Substantia nigra (tissue), 51 donors: ENCODE measurements at places on chromosomes 3 and 15.

DNA sequence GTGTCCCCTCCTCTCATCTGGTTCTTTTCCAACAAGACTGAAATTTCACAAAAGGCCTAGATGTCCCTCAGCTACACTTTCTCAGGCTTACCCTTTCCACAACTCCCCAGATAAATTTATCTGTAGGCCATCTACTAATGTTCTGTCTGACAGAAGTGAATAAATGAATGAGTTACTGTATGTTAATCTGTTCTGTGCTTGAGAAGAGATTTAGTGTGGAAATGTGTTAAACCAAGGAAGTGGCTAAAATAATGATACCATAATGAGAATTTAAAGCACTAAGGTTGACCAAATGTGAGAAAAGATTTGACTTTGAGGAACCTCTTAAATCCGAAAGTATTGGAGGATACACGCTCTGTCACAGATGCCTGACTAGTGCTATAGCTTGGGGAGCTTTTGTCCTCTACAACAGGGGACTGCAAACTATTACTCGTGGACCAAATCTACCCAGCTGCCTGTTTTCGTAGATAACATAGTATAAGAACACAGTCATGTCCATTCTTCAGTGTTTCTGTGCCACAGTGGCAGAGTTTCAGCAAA is 74.8 kb upstream of the P2RY1 start:
- DNase-seq: no peak

GRCh38 chr15:90174140-90174875 is 26.8 kb upstream of the SEMA4B start:
- DNase-seq: peak; percentile 83

GRCh38 chr15:39114690-39115378 is 466.0 kb upstream of the THBS1 start:
- DNase-seq: no peak

DNA sequence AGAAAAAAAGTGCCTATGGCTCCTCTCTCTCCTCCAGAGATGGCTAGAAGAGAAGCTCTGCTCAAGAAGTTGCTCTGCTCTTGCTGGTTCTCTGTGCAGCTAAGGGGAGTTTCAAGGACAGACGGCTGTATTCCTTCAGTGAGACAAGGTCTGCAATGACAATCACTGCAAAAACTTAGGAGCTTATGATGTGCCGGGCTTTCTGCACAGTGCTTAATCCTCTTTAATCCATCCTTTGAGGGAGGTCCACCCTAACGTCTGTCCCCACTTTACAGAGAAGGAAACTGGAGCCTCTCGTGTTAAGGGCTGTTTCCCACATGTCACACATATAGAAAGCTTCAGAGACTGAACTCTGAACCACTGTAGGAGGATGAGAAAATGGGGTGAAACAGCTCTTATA is 260.6 kb downstream of the MEX3B start:
- no peak for DNase-seq

- DNase-seq: no peak
These were observed 26.0 kb downstream of the IGF1R start for GRCh38 chr15:98674336-98674735.

- DNase-seq: no peak
These were observed 150.9 kb downstream of the ITPR1 start for GRCh38 chr3:4643904-4644547.

- DNase-seq: no peak
These were observed 35.0 kb downstream of the SATB1 start for GRCh38 chr3:18390024-18390660.

DNA sequence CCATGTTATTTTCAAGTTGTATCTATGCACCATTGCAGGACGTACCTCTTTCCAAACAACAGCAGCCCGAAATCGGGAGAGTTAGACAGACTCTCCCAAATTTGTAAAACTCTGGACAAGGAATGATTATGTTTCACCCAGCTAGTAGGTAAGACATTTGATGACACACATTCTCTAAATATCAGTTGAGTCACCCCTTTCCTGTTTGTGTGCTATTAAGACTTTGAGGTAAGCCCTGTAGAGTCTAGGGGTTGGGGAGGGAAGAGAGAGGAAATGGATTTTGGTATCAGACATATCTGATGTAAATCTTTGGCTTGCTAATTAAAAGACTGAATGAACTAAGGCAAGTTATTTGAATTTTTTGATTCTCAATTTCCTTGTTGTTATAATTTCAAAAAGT is 999.0 kb downstream of the TUSC7 start:
- DNase-seq: no peak

GRCh38 chr3:116863822-116864589 is 154.4 kb downstream of the TUSC7 start:
- DNase-seq: no peak

DNA sequence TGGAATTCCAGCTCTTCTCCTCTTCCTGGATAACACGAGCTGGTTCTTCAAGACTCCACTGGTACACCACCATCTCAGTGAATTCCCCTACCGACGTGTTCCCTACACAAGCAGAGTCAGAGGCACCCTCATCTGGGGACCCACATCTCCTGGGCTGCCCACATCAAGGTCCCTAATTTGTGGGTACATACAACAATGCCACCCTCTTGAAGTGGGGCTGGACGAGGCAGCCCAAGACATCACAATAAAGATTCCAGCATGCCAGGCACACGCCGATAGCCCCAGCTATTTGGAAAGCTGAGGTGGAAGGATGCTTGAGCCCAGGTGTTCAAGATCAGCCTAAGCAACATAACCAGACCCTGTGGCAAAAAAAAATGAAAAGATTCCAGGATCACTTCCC is 221.2 kb upstream of the LINGO1 start:
- no peak for DNase-seq

DNA sequence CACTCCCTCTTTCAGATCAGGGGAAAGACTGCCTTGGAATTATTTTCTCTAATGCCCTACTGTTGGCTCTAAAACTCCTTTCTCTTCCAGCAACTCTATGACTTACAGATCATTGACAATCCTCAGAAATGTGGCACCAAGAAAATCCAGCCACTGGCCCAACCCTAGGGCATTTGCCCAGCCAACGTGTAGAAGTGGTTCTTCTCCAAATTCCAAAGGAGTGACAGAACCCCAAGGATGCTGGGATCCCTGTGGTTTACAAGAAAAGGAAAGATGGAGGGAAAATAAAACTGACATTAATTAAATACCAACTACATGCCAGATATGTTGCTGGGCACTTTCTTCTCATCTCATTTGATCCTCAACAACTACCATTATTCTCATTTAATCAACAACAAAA is 216.0 kb downstream of the NTRK3 start:
- DNase-seq: no peak

DNA sequence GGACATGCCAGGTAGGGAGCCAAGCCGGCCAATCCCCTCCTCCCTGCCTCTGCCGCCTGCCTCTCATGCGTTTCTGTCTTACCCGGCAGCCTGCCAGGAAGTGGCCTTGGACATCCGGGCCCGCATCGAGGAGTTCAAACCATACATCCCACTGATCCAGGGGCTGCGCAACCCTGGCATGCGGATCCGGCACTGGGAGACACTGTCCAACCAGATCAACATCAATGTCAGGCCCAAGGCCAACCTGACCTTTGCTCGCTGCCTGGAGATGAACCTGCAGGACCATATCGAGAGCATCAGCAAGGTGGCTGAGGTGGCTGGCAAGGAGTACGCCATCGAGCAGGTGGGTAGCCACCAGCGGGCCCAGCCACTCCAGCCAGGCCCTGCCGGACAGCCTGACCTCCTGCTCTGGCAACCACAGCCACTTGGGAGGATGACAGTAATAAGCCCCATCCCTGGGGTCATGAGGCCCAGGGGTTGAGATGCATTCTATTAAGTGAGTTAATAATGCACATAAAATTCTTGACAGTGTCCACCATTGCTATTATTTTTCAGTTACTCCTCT is 37.3 kb downstream of the DNAH1 start:
- no peak for DNase-seq

- DNase-seq: no peak
These were observed 22.6 kb downstream of the STARD5 start for GRCh38 chr15:81301385-81301784.

DNA sequence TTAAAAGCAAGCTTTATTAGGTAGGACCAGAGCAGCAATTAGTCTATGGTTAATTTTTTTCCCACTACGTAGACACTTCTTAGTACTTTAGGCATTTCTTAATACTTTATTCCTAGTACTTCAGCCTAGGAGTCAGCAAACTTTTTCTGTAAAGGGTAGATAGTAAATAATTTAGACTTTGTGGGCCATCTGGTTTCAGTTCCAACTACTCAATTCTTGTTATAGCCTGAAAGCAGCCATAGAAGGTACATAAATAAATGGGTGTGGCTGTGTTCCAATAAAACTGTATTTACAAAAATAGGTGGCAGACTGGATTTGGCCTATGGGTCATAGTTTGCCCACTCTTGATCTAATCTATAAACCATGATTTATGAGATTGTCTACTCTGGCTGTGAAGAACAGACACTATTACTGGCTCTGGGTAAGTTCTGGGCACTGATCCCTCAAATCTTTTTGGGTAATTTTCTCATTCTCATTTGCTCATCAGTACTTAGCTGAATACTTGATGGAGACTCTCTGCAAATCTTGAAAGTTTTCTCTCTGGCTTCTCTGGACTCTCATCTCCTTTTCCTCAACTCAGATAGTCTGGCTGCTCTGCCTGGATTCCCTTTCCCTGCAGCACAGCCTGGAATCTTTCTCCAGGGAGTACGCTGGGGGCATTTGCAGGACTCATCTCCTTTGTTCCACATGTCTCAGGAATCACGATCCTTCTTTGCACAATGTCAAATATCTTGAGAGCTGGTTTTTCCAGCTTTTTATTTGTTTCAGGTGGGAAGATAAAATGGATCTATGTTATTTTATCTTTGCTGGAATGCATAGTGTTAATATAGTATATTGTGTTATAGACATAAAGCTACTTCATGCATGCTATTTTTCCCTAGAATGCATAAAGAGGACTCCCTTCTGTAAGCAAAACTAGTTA is 524.8 kb upstream of the TBL1XR1 start:
- no peak for DNase-seq

DNA sequence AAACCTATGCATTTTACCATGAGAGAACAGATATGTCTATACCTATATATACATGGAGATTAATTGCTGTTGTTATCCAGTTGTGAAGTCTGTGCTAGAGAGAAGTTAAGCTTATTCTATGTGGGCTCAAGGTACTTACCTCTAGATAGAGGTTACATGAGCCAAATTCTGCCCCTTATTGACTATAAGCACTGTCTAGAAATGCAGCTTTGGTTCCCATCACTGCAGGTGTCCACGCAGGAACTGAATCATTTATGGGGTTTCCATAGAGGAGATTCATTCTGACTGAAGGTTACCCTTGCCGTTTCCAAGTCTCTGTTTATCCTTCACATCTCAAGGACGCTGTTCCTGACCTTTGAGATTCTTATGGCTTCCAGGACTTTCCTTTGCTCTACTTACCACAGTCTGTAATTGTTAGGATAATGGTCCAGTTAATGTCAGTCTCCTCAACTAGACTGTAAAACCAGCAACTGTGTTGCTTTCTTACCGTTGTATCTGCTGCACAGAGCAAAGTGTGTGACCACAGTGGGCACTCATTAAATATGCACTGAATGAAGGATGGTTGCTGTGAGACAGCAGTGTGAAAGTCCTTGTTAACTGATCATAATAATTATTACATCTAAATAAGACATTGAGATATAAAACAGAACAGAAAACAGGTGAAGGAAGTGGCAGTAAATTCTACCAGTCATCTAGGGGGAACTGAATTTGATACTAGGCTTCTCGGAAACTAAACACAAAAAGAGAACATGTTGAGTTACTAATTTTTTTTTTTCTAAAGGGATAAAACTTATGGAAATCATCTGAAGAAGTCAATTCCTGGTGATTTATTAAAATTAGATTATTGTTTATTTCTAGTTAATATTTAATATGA is 44.0 kb upstream of the BCL6 start:
- DNase-seq: no peak

DNA sequence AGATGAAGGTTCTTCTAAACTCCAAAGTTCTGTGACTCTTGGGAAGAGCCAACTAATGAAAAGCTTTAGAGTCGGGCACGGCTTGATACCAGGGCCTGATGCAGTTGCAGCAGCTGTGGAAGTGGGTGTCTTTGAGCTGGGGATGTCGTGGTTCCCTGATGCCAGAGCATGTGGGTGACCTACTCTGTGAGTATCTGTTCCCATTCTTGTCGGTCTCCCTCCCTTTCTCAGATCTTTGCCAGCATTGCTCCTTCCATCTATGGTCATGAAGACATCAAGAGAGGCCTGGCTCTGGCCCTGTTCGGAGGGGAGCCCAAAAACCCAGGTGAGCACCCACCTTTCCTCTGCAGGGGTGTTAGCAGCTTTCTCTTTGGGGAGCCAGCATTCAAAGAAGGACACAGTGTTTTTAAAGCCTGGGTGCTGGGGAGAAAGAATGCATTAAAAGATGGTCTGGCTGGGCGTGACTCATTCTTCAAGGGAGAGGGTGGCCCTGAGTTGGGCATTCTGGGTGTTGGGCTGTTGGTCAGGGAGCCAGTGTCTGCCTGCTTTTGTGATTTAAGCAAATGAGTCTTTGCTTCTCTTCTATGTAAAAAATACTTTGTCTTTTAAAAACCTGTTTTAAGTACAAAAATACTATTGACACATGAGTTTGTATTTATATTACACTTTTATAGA is 13.2 kb upstream of the PODXL2 start:
- no peak for DNase-seq

DNA sequence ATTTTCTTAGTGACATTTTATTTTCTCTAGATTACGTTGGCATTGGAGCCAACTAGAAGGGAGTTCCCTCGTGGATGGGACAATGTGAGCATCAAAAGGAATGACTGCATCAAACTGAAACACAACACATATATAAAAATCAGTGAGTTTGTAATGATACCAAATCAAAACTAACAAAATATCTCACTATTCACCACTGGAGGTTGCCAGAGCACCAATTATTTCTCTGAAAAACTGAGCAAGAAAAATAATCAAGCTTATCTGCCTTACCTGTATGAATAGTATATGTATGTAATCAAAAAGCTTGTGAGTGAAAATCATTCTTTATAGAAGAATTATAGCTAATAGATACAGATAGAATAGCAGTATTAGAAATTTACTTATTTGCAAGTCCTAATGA is 46.8 kb upstream of the OTOL1 start:
- no peak for DNase-seq

DNA sequence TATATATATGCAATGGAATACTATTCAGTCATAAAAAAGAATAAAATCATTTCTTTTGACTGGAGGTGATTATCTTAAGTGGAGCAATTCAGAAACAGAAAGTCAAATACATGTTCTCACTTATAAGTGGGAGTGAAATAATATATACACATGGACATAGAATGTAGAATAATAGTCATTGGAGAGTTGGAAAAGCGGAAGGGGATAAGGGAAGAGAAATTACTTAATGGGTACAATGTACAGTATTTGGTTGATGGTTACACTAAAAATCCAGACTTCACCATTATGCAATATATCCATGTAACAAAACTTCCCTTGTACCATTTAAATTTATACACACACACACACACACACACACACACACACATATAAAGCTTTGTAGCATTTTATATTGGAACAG is 84.3 kb downstream of the RAP2B start:
- no peak for DNase-seq

GRCh38 chr15:77564938-77565337 is 67.8 kb downstream of the LINGO1 start:
- no peak for DNase-seq

DNA sequence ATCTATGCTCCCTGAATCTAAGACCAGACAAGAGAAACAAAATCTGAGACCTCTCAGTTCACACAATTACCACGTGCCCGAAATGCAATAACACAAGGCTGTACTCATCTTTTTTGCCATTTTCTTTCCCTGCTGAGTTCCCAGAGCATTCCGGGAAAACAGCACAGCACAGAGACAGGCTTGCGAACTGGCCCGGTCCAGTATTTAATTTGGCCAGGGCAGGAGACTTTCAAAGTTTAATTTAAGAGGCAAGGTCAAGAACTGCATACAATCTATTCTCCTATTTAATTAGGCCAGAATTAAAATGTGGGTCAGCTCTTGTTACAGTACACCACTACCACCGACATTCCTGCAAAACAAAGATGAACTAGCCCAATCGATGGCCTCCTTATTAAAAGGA is 87.5 kb upstream of the SNRPA1 start:
- no peak for DNase-seq
